ENCODE measurements at places on chromosomes 2 and 18.
A peak's percentile ranks its signal among the peaks of the same experiment; 100 is the strongest.

DNA sequence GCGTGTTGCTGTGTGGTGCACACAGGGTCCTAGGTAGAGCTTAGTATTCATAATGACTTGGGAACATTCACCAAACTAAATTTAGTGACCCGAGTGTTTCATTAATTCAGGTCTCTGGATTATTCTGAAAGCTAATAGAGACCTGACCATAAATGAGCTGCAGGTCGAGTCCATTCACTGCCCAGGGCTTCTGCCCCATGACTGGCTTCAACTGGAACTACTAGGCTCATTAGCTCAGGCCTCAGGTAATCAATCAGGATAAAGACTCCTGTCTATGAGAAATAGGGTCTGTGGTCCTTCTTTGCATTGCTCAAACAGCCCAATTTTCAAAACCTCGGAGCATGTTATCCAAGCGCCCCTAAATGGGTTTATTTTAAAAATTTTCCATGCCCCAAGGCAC is 30.0 kb upstream of the OTOF start:
- DNase-seq: no peak

DNA sequence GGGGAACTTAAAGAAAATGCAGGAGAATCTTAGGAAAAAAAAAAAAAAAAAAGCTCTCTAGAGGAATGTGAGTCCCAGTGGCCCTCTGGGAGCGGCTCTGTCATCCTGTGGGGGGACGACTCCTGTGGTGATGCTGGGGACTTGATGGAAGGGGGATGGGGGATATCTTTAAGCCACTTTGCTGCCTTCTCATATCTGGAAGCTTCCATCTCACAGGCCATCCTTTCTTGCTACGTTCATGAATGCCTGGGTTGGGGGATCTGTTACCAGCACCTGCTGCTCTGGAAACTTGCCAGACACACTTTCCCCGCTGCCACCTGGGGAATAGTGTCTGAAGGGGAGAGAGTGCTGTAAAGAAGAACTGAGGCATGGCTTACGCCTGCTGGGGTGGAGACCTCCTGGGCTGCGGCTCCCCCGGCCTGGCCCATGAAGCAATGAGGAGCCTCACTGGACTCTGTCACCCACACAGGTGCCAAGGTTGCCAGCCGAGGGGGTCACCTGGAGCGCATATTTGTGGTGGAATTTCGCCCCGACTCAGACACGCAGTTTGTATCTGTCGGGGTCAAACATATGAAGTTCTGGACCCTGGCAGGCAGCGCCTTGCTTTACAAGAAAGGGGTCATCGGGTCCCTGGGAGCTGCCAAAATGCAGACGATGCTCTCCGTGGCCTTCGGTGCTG is 92.8 kb downstream of the RTN4 start:
- DNase-seq: peak; percentile 3

DNA sequence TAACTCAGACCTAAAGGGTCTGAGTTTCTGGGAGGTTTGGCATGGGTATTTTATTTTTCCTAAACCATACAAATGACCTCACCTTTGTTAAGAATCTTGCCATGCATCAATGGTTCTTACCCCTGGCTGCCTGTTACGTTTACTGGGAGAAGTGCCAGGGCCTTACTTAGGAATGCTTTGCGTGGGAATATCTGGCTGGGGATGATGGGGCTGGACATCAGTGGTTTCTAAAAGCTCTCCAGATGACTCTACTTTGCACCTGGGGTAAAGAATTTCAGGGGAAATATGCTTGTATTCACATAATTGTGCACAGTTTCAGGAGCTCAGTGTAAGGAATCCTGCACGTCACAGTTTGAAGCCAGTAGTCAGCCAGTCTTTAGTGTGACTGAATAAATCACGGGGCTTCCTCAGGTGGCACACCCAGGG is 18.2 kb upstream of the DAW1 start:
- peak; percentile 33 for DNase-seq

DNA sequence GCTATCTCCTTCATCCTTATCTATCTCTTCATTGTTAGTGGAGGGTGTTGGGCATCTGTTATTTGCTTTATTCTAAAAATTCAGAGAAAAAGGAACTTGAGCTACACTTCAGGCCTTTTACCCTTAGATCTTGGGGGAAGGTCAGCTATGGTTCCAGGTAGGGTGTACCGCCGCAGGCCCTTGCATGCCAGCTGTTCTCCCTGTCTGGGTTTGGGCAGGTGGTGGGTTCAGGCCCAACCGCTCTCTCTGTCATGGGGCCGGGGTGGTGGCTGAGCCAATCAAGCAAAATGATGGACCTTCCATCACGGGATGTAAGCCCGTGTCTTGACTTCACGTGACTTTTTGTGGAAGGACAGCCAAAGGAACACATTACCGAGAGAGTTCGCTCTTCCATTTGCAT is 231.1 kb downstream of the LDLRAD4 start:
- DNase-seq: no peak

DNA sequence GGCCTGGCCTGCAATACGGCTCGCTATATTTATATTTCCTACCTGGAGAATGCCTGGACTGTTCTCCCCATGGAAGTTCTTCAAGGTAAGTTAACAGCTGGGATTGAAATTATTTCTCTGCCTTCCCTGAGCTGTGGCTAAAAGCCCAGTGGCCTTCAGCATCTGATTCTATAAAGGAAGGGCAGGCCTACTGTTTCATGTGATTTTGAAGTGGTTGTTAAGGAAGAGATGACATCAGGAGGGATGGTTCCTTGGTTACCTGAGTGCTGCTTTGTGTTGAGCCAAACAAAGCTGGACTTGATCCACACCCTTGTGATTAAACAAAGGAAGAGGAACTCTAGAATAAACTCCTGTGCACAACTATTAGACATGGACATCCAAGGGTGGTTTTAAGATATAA is 61.6 kb downstream of the MFSD6 start:
- DNase-seq: peak; percentile 92

DNA sequence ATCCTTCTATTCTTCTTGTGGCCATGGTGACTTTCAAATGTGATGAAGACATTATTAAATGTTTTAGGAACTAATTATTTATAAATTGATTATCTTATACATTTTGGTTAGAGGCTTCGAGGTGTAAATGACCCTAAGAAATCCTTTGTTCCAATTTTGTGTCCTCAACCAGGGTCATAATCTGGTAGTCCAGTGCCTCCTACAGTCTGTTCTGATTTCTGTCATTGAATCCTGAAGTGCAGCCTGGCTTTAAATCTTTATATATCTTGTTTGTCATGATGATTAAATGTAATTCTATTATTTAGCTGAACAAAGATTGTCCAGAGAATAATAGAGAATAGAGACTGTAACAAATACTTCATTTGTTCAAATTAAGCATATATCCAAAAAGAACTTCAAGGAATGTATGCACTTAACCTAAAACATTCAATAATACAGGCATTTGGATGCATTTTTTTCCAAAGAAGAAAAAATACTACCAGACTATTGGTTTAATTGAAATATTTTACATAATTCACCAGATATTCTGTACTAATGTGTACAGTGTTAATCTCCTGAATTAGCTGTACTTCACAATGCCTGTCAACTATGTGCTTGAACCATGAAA is 89.8 kb downstream of the PRPF40A start:
- no peak for DNase-seq

Data from NCI-H1092 (cell line).